SW480 (cell line): ENCODE measurements at places on chromosomes 13 and 19.

DNA sequence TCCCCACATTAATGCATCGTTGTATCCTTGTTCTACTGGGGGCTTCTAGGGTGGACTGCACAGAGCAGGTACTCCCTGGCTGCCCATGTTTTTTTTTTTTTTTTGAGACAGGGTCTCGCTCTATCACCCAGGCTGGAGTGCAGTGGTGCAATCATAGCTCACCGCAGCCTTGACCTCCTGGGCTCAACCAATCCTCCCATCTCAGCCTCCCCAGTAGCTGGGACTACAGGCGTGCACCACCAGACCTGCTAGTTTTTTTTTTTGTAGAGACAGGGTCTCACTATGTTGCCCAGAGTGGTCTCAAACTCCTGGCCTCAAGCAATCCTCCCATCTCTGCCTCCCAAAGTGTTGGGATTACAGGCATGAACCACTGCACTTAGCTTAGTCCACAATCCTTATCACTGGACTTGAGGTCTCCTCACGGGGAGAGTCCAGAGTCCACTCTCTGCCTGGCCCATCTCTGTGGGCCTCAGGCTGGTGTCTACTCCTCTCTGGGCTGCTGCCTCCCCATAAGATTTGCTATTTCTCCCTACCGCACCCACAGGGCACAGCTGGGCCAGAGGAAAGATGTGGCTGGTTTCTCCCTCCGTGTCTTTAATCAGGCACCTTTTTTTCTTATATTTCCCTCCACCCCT is 50.4 kb upstream of the CYP4F8 start:
- no peak for DNase-seq

DNA sequence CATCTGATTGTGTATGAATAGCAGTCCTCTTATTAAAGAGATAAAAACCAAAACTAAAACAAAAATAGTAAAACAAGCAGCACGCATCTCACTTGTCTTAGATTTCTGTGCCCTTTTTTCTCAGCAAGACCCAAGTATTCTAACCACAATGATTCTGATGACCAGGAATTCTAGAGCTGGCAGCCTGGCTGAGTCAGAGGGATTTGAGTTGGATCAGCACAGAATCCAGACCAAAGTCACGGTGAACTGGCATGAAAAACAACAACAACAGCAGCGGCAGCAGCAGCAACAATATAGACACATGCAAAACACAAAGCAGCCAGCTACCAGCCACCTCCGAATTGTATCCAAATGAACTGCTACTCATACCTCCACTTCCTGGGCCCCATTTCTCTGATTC is 360.5 kb downstream of the KCNRG start:
- peak; percentile 5 for DNase-seq

DNA sequence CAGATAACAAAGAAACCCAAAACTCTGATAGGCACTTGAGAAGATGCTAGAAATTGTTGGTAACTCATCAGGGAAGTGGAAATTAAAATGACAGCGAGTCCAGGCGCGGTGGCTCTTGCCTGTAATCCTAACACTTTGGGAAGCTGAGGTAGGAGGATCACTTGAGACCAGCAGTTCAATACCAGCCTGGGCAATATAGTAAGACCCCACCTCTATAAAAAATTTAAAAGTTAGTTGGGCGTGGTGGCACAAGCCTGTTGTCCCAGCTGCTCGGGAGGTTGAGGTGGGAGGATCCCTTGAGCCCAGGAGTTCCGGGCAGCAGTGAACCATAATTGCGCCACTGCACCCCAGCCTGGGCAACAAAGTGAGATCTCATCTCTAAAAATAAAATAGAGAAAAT is 2.6 kb upstream of the RYR1 start:
- no peak for DNase-seq

GRCh38 chr13:74105871-74106270 is 28.3 kb downstream of the KLF12 start:
- DNase-seq: no peak

DNA sequence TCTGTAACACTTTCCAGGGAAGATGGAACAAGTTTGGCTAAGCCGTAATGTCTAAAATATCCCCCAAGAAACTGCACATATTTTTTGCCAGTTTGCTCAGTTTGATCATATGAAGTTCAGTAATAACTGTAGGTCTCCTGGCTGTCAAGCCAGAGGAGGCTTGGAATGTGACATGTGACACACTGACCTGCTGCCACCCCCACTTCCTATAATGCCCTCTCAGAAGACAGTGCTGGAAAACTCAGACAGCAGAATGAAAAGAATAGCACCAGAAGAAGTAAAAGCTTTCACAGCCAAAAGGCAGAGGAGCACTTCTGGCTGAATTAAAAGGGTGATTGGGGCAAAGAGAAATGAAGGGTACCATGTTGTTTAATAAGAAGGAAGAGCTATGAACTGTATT is 67.4 kb upstream of the UBAC2 start:
- peak; percentile 13 for DNase-seq

DNA sequence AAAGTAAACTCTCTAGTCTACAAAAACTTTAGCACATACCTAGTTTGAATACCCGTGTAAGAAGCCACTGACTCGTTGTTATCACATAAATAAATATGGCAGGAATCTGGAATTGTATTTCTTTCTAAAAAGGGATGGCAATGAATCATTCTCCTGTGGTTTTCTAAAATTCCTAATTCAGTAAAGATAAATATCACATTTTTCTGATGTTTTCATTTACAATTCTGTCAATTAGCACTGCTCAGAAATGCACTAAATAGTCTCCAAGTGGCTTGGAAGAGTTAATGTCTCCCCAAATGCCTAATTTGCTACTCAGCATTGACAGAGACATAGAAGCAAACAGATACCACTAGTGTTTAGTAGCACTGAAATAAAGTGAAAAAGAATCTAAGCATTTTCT is 547.7 kb upstream of the SLITRK1 start:
- no peak for DNase-seq

DNA sequence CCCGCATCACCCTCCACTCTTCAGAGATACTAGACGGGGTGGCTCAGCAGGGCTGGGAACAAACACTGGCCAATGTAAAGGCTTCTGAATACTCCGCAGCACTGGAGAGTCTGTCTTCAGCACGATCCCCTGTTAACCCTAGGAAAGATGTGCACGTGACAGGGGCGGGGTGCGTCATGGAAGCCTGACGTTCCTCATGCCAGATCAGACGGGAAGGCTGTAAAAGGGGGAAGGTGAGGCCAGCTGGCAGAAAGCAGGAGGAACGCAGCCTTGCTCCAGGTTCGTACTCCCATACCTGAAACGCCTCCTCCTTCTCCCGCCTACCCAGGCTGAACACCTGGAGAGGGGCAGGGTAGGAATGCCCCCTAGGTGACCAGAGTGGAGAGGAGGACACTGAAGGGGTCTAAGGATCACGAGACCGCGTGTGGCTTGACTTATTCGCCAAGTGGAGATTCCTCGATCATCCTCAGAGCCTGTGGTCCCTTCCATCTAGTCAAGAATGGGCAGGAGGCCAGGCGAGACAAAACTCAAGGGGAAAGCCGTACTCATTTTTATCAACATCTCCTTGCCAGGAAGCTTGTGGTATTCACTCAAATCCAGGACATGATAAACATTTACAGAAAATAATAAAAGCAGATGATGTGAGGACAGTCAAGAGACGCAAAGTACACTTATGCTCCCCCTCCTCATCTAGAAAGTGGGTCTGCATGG is 18.2 kb upstream of the FFAR2 start:
- DNase-seq: no peak

- DNase-seq: no peak
Measured at GRCh38 chr13:42681326-42682100, 99.9 kb upstream of the FAM216B start.

DNA sequence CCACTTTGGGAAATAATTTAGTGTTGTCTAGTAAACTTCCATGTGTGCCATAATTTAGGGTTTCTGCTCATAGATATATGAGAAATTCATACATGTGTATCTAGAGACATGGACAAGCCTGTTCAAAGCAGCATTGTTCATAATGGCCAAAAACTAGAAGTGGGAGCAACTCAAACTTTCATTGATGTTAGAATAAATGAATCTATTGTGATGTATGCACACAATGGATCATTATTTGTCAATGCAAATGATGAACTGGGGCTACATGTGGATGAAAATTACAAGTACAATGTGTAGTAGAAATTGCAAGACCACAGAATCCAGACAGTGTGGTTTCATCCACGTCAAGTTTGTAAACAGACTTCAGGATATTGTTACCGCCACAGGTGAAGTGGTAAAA is 284.7 kb downstream of the SLC7A1 start:
- DNase-seq: no peak

DNA sequence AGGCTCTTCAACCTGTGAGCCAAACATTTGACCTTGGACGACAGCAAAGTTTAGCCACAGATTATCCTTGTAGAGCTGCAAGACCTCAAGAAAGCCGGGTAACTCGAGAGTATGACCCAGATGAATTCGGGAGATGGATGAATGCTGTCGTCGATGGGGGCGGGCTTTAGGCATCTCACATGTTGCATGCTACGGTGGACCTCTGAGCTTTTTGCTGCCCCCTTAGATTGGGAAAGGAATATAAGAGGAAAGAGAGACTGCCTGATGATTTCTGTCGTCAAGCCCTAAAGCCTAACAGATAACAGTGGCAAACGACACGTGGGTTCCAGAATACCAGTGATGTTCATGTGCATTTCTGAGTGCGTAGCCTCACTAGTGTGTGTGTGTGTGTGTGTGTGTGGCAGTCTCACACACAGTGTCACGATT is 730 bp upstream of the ABCC4 start:
- no peak for DNase-seq

DNA sequence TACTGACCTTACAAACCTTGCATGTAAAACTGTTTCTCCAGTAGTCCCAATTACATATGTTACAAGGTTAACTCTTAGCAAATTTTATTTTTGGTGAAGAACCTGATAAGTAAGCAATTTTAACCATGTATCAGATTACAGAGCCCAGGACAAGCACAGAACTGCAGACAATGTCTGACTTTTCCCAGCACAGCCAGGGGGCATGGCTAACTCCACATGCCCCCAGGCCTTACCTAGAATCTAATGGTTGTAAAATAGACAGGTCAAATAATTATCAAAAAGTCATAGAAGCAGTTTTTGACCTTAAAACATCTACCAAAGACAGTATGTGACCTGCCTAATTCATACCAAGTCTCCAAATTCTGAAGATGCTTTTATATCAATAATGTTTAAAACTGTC is 364.1 kb downstream of the FOXO1 start:
- DNase-seq: no peak

DNA sequence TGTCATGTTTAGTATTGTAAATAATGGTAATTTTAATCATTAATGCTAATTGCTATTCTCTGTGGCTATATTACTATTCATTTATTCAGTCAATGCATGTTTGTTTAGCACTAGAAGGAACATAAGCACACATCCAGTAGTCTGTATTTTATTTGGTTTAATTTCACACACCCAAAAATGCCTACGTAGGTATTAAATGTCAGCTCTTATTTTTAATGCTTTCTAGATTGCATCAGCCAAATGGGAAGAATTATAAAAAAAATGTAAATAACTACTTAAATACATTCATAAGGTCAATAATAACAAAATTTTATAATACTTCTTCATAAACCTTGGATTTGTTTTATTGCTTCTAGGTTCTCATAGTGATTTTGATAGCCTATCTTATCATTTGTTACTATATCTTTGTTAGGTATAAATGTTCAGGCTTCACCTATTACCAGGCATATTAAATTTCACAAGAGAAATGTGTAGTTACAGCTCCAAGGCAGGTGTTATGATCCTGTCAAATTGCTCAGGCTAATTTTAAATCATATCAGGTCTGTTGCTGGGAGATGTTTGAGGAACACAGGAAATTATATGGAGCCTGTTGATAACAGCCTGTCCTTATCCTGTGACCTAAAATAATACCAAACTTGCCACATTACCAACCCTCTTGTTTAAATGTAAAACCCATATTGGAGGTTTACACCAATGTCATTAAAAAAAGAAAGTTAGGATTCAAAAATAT is 34.4 kb downstream of the ITGBL1 start:
- DNase-seq: no peak
